Activated CD4-positive, alpha-beta T cell treated with anti-CD3 and anti-CD28 coated beads, Interleukin-2, amount 50 U/mL, for 24 hours (primary cell): ENCODE measurements at places on chromosomes 6 and 20.
A peak's percentile ranks its signal among the peaks of the same experiment; 100 is the strongest.

DNA sequence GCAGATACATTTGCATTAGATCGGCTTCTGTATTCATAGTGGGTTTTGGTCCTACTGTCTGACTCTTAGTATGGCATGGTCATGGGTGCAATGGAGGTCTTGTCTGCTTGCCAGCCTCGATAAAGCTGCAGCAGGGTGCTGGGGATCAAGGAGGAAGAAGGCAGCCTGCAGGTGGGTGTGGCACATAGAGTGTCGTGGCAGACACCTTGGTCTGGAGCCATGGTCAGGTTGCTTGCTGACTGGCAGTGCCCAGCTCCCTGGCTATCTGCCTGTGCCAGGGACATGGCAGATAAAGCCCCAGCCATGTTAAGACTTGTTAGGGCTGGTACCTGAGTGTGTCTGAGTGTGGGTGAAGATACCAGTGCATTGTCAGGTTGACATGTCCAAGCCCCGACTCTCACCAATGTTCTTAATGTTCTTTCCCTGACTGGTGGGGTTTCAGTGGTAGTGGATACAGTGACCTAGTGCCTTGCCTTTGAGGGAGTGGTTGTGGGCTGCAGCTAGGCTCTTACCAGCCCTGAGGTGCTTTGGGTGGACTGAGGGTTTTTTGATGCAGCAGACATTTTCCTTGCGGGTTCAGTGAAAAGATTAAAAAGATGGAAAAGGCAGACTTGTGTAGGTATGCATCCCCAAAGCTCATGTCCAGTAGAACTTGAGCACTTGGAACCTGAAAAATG is 1.8 kb downstream of the FAM83D start:
- no peak for DNase-seq

GRCh38 chr6:30101444-30102413 is 11.2 kb downstream of the TRIM31 start:
- DNase-seq = peak; percentile 54

- DNase-seq = no peak
Observed at GRCh38 chr6:149459761-149460160, 25.1 kb downstream of the ZC3H12D start.

DNA sequence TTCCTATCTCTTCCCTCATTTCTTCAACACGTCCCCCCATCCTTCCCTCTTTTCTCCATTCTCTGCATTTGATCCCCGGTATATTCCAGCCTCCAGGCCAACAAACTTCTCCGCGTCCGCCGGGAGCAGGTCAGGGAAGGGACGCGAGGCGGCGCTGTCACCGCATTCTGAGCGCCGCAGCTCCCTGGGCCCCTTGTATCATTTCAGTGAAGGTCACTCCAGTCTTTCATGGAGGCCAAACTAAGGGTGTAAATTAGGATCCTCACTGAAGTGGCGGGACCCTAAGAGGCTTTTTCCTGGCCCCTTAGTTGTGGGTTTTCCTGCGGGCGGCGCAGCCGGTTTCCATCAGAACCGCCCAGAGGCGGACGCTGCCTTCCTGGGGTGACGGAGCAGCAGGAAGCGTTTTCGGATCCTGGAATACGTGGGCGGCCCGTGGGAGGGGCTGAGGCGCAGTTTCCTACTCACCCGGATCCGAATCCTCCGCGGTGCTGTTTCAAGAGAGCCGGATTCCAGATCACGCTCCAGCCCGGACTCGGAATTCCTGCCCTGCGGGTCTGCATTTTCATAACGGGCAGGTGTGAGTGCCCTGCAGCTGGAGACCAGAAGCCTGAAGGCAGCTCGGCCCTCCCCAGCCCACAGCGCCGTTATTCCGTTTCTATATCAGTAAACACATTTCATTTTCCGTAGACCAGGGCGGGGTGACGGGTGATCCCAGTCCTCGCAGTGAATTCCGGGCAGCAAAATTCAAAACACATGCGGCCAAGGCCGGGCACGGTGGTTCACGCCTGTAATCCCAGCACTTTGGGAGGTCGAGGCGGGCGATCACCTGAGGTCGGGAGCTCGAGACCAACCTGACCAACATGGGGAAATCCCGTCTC is 3.6 kb upstream of the MICA start:
- no peak for DNase-seq

DNA sequence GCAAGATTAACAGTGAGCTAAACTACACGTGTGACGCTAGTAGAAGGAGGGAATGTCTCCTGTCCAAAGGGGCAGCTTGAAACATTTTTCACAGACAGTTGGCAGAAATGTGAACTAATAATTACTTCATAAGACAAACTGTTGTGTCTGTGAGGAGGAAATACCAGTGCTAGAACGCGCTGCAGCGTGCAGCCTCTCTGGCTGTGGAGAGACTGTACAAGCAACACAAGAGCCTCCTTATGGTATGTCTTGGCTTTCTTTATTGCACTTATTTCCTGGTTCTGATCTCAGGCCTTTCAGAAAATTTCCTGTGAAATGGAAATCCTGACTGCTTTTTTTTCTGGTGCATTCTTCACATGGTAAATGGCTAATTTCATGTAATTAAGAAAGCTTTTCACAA is 25.3 kb upstream of the TIAM2 start:
- no peak for DNase-seq

DNA sequence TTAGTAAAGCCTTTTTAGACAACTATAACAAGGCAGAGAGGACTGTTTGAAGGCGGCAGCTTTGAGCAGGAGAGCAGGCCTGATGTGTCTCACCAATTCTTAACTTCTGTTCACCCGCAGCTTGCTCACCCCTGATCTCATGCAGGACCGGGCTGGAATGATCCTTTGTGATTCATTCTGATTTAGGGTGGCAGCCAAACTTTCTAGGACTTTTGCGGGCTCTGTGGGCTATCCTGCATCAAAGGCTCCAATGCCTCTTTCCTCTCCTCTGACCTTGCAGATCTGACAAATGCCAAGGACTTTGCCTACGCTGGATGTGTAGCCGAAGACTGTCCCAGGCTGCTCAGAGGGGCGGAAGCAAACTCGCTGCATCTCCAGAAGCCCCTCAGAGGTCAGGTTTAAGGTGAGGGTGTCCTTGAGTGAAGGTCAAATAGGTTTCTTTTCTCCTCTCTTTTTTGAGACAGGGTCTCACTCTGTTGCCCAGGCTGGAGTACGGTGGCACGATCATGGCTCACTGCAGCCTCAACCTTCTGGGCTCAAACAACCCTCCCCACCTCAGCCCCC is 72.3 kb downstream of the VEGFA start:
- no peak for DNase-seq

GRCh38 chr6:42790549-42791181 is 8.8 kb downstream of the BICRAL start:
- no peak for DNase-seq

DNA sequence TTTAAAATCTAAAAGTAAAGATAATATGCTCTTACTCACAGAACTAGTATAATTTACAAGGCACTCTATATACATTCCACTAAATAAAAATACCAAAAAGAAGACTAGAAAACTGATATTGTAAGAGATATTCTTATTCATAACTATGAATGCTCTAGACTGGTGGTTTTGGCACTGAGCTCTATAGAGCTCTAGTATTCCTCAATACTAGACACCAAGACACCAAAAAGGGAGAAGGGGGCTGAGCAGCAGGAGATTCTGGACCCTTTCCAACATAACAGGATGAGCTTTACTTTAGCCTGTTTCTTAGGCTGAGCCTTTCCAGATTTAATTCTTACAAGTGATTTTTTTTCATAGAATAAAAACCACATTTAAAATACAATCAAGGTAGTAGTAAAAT is 173.6 kb downstream of the COL21A1 start:
- no peak for DNase-seq

- no peak for DNase-seq
Observed at GRCh38 chr6:142294679-142295078, 7.1 kb upstream of the ADGRG6 start.

DNA sequence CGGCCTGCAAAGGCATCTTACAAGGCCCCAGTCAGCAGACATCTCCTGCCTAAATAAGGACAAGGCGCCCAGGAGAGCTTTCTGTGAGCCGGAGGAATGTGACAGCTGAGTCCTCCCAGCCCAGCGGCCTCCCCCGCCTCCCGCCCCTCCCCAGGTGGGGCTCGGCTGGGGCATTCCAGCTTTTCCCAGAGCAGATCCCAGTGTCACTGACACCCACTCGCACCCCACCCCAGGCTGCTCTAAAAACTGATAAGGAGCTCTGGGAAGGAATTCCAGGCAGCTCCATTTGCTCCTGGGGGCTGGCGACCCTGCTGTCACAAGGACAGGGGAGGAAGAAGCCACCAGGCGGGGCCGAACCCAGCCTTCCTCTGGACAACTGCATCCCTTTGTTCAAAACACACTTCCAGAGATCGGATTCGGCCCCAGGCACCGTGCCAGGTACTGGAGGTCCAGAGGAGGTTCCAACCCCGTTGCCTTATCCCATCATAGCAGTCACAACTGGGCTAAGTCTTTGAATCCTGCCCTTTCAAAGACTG is 49.7 kb downstream of the JPH2 start:
- no peak for DNase-seq

DNA sequence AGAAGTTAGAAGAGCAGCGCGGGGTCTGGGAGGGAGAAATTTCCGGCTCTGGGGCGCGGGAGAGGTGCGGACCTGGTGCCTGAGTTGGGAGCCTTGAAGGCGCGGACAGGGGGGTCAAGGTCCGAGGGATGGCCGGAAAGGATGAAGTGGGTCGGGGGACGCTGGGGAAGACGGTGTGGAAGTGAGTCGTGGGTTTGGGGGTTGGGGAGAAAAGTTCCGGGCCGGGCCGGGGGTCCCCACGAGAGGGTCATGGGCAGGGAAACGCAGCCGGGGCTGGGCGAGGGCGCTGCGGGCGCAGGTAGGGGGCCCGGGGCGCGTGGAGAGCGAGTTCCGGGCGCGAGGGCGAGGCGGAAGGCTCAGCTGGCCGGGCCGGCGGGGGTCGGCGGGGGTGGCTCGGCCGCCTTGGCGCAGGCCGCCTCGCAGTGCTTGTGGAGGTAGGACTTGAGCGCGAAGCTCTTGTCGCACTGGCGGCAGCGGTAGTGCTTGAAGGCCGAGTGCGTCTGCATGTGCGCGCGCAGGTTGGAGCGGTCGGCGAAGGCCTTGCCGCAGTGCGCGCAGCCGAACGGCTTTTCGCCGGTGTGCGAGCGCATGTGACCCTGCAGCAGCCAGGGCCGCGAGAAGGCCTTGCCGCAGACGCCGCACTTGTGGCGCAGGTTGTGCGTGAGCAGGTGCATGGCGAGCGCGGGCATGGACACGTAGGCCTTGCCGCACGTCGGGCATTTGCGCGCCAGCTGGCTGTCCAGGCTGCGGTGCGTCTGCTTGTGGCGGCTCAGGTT is 10.5 kb upstream of the SRXN1 start:
- no peak for DNase-seq

- no peak for DNase-seq
Observed at GRCh38 chr6:84141521-84141920, 85.9 kb downstream of the CEP162 start.

GRCh38 chr6:161228921-161229591 is 44.8 kb downstream of the AGPAT4 start:
- no peak for DNase-seq

DNA sequence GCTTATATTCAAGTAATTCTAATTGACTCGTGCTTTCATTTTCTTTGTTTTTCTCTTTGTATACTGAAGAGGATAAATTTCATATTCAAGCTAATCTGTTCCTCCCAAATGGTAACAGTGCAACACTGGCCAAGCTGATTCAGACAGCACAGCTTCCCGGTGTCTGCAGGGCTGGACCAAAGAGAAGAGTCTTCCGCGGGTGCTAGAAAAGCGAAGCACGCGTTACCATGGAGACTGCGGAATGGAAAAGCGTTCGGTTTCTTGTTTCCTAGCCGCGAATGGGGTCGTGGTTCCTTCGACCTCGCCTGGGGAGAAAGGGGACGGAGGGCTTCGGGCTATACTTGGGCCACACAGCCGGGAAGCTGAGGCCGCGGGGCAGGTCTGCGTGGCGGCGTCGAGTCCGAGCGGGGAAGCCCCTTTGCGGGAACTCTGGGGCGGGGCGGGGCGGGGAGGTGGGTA is 6.2 kb upstream of the ZNF311 start:
- DNase-seq = peak; percentile 28

- DNase-seq = no peak
Observed at GRCh38 chr6:31896856-31897611, 464 bp downstream of the EHMT2 start.

DNA sequence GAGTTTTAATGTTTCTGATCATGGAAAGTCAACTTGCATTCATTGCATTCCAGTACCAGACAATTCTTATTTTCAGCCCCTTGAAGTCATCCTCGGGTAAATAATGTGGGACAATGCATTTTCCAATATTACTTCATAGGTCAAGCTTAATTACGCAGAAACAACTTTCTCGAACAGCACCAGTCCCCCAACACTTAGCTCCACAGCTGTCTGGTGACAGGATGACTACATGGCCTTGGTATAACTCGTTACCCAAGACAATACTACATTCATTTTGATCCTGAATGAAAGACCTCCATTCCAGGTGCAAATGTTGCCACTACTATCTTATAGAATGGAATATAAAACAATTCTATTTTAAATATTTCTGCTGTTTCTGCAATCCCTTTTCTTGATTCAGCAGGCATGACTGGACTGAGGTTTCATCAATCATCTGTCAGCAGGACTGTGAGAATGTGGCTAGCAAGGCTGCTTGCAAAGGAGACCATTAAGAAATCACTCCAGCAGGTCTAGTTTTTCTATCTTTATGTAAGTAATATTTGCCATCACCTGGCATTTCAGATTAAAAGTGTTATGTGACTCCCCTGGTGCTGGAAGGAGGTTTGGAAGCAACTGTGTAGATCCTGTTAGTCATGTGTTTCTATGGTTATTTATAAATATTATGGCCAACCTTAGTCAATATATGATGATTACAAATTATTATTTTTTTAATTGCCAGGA is 147.9 kb downstream of the HAO1 start:
- no peak for DNase-seq

GRCh38 chr6:50089911-50090310 is 40.2 kb upstream of the DEFB112 start:
- no peak for DNase-seq

DNA sequence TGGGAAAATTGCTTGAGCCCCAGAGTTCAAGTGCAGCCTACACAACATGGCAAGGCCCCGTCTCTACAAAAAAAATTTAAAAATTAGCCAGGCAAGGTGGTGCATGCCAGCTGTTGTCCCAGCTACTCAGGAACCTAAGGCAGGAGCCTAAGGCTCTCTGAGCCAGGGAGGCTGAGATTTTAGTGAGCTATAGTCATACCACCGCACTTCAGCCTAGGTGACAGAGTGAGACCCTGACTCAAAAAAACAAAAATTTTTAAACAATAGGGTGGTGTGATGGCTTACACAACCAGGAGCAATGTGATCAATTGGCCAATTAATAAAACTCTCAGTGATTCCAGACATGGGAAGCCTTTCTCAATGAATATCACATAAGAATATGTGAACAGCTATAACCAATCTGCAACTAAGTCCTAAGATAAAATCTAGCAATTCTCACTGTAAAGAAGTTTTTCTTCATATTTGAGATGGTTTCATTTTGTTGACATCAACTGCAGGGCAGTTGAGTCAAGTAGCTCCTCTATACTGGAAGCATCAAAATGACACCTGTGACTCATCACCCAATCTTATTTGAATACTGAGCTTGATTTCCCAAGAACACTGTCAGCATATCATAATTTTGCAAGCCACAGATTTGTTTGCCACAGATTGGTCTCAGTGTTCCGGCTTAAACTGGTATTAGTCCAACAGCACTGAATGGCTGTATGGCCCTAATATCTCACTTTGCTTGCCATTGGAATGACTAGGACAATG is 169.0 kb upstream of the GJE1 start:
- no peak for DNase-seq
